ENCODE measurements at places on chromosomes 1 and 21. TPM values are rescaled to one million over a fixed set of nuclear protein-coding genes. Genes with fewer than 3 reads are reported as not detected.

DNA sequence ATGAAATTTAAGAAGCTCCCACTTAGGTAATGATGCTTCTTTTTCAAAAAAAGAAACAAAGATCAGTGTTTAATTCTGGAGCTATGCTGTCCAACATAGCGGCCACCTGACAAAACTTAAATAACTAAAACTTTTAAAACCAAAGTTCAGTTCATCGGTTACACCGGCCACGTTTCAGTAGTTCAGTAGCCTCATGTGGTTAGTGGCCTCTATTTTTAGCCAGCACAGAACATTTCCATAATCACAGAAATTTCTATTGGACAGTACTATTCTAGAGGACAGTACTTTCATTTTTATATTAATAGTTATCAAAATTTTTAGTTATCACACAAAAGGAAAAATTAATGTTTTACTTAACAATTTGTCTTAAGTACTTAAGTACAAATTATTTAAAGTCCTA is 141.0 kb downstream of the USP25 start:
- DNase-seq = no peak

IL22RA1 gene
- not detected for polyA plus RNA-seq

GRCh38 chr1:227885135-227885647 is 62.5 kb downstream of the WNT9A start:
- no peak for DNase-seq

CFHR3 gene
- not detected for polyA plus RNA-seq
